NCI-H510A treated with DMSO at 0.1 percent for 48 hours (cell line): ENCODE measurements at places on chromosomes 3 and 15.

- DNase-seq, result no peak
Observed at GRCh38 chr3:195466251-195466650, 23.4 kb upstream of the ACAP2 start.

- no peak for DNase-seq
Observed at GRCh38 chr15:100972975-100973350, 53.8 kb downstream of the LRRK1 start.

- DNase-seq, result no peak
Observed at GRCh38 chr15:78660584-78660983, 19.6 kb upstream of the CHRNB4 start.

GRCh38 chr15:40044717-40045571 is 6.0 kb upstream of the SRP14 start:
- peak; percentile 65 for DNase-seq

GRCh38 chr15:100057281-100057680 is 284.5 kb downstream of the ADAMTS17 start:
- DNase-seq, result no peak

GRCh38 chr15:37682304-37682703 is 252.1 kb upstream of the TMCO5A start:
- DNase-seq, result no peak
